ENCODE measurements at places on chromosomes 5 and 9.

DNA sequence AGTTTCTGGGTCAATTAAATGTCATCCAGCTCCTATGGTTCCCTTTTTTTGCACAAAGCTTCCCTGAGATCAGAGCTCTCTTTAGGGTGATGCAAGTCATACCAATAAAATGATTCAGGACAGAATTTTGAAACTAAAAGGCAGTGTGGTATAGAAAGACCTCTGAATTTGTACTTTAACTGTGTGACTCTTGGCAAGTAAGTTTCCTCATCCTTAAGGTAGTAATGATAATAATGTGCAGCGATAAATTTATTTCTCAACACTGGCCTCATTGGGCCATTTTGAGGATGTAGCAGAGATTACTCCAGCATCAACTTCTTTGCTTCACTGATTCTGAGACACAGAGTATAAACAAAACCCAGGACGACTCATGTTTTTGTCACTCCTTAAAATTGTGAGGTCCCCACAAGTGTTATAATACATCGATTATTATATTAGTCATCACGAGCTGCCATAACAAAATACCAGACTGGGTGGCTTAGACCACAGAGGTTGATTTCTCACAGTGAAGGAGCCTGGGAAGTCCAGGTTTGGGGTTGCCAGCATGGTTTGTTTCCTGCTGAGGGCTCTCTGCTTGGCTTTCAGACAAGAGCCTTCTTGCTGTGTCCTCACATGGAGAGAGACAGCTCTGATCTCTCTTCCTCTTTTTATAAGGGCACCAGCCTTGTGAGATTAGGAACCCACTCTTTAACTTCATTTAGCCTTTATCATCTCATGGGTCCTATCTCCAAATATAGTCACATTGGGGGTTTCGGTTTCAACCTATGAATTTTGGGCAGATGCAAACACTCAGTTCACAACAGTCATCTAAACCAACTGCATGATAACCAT lies 293.0 kb downstream of the ZNF608 start:
- H3K4me1 ChIP-seq, result peaks cover 10% of the 10 kb centered on the region
- DNase-seq, result no peak

DNA sequence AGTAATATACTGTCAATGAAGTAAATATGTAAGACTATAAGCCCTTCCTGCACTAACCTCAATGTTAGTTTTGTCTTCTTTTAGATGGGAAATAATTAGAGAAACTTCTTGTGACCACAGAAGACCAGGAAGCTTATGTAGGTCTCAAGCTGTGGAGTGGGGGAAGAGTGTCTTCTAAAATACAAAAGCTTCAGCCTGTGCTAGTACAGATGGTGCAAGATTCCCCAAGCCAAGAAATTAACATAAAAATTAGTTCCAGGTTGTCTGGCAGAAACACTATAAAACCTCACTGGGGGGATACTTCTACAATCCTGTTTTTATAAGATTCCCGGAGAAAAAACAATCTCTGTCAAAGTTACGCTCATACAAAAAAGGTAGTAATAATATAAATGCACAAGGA lies 103.6 kb downstream of the FNBP1 start:
- H3K4me1 ChIP-seq, result peaks cover 26% of the 10 kb centered on the region
- no peaks in the 10 kb centered on the region for H3K27me3 ChIP-seq
- H3K27ac ChIP-seq, result peak overlapping the region; percentile 59
- no peak for DNase-seq

- DNase-seq, result no peak
- peaks cover 22% of the 10 kb centered on the region for H3K4me1 ChIP-seq
- no peaks in the 10 kb centered on the region for H3K36me3 ChIP-seq
- H3K27ac ChIP-seq, result peak overlapping the region; percentile 48
- H3K4me3 ChIP-seq, result no peak overlapping the region
- no peaks in the 10 kb centered on the region for H3K27me3 ChIP-seq
Observed at GRCh38 chr5:65037831-65038815, 269.4 kb downstream of the CWC27 start.

- H3K4me3 ChIP-seq, result no peak overlapping the region
- DNase-seq, result no peak
- H3K36me3 ChIP-seq, result peaks cover 31% of the 10 kb centered on the region
- no peak overlapping the region for H3K27ac ChIP-seq
Observed at GRCh38 chr5:137960819-137961218, 71.6 kb downstream of the PKD2L2 start.

GRCh38 chr5:176545737-176546509 lies 3.2 kb upstream of the CDHR2 start:
- no peaks in the 10 kb centered on the region for H3K27me3 ChIP-seq
- H3K4me1 ChIP-seq, result peaks cover 28% of the 10 kb centered on the region
- H3K36me3 ChIP-seq, result no peaks in the 10 kb centered on the region
- no peak for DNase-seq
- no peak overlapping the region for H3K4me3 ChIP-seq

GRCh38 chr9:125996791-125997190 lies 249.6 kb downstream of the PBX3 start:
- peak; percentile 19 for DNase-seq
- no peak overlapping the region for H3K27ac ChIP-seq
- no peaks in the 10 kb centered on the region for H3K36me3 ChIP-seq
- peaks cover 12% of the 10 kb centered on the region for H3K27me3 ChIP-seq
- H3K4me3 ChIP-seq, result no peak overlapping the region

- peaks cover 5% of the 10 kb centered on the region for H3K4me1 ChIP-seq
- no peak for DNase-seq
- H3K4me3 ChIP-seq, result no peak overlapping the region
- H3K27me3 ChIP-seq, result no peaks in the 10 kb centered on the region
Observed at GRCh38 chr9:137388589-137389427, 34.2 kb downstream of the EXD3 start.

DNA sequence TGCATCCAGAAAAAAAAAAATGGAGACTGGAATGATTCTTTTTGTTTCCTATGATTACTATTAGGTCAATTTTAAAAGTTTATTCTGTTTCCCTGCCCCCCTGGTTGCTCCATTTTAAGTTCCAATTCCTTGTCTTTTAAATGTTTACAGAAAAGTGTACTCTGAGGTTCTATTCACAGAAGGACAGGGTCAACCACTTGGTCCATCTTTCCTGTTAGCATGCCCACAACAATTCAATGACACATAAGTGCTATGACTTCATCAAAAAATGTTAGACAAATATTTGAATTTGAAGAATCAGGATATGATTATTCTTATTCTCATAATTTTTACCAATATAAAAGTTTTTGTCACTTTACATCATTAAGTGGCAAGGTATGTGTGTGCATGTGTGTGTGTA lies 123.7 kb downstream of the PDE4D start:
- H3K27ac ChIP-seq, result no peak overlapping the region
- H3K36me3 ChIP-seq, result no peaks in the 10 kb centered on the region
- no peak for DNase-seq
- no peaks in the 10 kb centered on the region for H3K27me3 ChIP-seq
- peaks cover 37% of the 10 kb centered on the region for H3K4me1 ChIP-seq
- no peak overlapping the region for H3K4me3 ChIP-seq

GRCh38 chr5:10827571-10827970 lies 66.5 kb upstream of the DAP start:
- H3K27me3 ChIP-seq, result peaks cover 12% of the 10 kb centered on the region
- DNase-seq, result no peak
- no peaks in the 10 kb centered on the region for H3K36me3 ChIP-seq
- H3K4me3 ChIP-seq, result no peak overlapping the region

DNA sequence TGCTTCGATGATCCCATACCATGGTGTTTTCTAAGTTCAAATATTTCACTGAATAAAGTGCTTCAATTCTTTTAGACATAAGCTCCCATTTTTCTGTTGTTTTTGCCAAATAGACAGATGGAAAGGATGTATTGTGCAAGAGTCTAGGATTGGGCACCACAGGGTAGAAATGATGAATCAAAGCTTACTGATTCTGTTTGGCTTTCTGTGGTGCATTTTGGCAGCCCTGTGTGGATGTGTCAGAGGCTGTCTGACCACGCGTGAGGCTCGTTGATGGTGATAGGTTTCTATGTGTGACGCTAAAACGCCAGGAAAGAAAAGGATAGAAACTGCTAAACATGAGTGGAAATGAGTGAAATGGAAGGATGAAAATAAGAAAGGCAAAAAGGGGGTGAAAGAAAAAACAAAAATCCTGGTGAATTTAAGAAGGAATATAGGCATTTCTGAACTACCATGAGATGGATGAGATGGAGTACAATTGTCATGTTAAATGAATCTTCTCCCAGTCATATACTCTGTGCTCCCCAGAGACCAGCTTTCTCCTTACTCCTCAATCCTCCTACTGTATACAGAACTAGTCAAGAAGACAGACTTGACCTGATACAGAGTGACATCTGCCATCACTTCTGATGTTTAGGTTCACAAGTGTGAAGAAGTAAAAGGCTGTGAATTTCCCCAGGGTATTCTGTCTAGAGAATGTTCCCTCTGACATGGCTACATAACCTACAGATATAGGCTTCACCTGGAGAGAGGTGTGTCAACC lies 54.4 kb downstream of the ANKH start:
- peak; percentile 70 for DNase-seq
- H3K27ac ChIP-seq, result no peak overlapping the region

- no peak overlapping the region for H3K4me3 ChIP-seq
- no peak for DNase-seq
Observed at GRCh38 chr9:106897751-106898150, 34.8 kb downstream of the ZNF462 start.

GRCh38 chr5:38531518-38531917 lies 24.9 kb downstream of the LIFR start:
- no peaks in the 10 kb centered on the region for H3K27me3 ChIP-seq
- no peak overlapping the region for H3K27ac ChIP-seq
- no peak for DNase-seq
- H3K4me1 ChIP-seq, result peaks cover 5% of the 10 kb centered on the region

GRCh38 chr9:110526426-110526825 lies 53.1 kb downstream of the SVEP1 start:
- H3K4me1 ChIP-seq, result no peaks in the 10 kb centered on the region
- DNase-seq, result no peak
- H3K4me3 ChIP-seq, result no peak overlapping the region

- no peak overlapping the region for H3K27ac ChIP-seq
Observed at GRCh38 chr5:55903121-55903701, 52.1 kb downstream of the IL31RA start.
